ENCODE measurements at places on chromosomes 3 and 15.

- no peak for ATAC-seq
These were observed 66.1 kb downstream of the FILIP1L start for GRCh38 chr3:100048248-100048647.

DNA sequence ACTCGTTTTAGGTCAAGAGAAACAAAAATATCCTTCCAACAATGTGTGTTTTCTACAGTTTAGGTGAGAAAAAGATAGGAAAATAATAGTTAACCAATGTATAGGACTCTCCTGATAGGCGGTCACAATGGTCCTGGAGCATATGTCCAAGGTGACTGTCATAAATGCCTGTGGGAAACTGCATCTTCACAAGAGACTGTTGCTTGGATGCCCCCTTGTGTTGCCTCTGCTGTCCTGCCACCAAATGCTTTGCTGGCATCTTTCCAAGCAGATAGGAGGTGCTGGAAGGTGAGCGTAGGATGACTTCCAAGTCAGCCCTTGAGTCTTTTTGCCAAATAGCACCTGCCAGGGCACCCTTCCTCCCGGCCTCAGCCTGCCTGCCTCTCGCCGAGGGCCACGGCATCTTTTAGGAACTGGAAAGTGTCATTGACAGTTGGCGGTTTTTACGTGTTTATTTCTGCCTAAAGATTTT, 24.1 kb upstream of the SACM1L start:
- ATAC-seq, result peak; percentile 5

GRCh38 chr3:64141476-64141875, 83.8 kb downstream of the PRICKLE2 start:
- no peak for ATAC-seq

GRCh38 chr3:33636125-33636850, 81.8 kb downstream of the CLASP2 start:
- ATAC-seq, result no peak

GRCh38 chr3:144301863-144302262, 330.2 kb downstream of the DIPK2A start:
- no peak for ATAC-seq

DNA sequence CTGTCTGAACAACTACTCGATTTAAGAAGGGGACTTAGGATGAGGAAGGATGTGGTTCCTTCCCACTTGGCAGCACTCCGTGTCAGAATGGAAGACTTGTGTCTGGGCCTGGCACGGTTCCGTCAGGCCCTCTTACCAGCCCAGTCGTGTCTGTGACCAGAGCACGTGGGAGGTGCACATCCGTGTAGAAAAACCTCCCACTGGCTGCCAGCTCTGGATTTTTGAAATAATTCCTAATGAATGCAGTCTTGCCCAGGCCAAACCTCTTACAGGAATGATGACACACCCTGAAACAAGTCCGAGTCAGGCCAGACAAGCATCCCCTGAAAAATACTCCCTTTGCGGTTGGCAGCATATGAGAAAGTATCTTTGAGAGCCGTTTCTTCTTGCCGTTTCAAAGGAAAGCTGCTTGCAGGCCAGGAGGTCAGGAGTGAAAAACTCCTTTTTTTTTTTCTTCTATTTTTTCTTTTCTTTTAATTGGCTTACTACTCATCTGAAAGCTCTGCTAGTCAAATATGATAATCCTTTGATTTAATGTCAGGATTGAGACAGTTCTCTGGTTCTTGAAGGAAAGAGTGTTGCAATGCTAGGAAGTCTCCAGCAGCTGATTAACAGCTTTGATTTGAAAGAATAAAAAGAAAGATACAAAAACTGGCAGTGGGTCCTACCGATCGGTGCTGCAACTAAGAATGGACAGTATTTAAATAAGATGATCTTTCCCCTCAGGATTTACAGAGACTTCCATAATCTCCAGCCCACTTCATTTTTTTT, 19.8 kb downstream of the IL1RAP start:
- no peak for ATAC-seq

- no peak for ATAC-seq
These were observed 32.9 kb downstream of the CRTC3 start for GRCh38 chr15:90562669-90563068.

- ATAC-seq, result peak; percentile 94
These were observed 534.5 kb upstream of the KCNMB2 start for GRCh38 chr3:178001670-178002101.

- ATAC-seq, result no peak
These were observed 288.7 kb downstream of the GBE1 start for GRCh38 chr3:81472600-81473362.

DNA sequence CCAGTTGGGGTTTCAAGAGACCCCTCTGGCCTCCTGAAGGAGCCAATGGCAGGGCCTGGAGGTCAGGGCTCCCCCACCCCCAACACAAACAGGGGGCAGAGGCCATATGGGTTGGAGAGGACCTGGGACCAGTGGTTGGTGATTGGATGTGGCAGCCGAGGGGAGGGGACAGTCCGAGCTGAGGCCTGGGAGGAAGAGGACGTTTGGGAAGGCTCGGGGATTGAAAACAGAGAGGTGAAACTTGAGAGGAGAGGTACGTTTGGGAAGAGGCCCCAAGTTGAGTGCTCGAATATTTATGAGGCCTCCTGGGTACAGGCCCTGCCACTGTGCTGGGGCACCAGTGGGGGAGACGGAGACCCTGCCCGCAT, 53.7 kb downstream of the DNAJB8 start:
- no peak for ATAC-seq

DNA sequence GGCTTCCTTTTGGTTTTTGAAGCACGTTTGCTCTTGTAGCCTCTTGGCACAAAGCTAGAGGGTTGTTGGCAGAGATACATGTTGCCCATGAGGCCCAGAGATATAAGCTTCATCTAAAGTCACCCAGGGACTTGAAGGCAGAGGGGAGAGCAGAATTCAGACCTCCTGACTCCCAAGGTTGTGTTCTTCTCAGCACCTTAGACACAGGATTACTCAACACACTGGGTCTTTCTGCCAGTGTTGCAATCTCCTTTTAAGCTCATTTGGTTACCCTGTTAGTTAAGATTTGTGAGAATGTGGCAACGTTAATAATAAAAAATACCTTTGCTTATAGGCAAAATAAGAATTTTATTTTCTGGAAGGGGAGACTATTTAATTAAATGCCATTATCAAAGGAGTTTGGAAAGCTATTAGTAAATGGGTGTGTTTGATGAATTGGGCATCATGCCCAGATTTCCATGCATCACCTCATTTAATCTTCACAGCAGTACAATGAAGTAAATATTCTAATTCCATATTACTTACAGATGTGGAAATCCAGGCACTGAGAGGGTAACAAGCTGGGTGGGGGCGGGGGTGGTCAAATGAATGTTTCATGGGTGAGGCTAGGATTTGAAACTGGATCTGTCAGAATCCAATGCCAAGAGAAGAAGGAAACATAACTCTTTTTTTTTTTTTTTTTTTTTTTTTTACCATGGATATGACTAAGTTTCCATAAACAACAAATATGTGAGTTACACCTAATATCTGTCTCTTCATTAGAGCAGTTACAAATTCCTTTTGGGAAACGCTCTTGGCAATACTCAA, 183.3 kb downstream of the NR1D2 start:
- no peak for ATAC-seq

DNA sequence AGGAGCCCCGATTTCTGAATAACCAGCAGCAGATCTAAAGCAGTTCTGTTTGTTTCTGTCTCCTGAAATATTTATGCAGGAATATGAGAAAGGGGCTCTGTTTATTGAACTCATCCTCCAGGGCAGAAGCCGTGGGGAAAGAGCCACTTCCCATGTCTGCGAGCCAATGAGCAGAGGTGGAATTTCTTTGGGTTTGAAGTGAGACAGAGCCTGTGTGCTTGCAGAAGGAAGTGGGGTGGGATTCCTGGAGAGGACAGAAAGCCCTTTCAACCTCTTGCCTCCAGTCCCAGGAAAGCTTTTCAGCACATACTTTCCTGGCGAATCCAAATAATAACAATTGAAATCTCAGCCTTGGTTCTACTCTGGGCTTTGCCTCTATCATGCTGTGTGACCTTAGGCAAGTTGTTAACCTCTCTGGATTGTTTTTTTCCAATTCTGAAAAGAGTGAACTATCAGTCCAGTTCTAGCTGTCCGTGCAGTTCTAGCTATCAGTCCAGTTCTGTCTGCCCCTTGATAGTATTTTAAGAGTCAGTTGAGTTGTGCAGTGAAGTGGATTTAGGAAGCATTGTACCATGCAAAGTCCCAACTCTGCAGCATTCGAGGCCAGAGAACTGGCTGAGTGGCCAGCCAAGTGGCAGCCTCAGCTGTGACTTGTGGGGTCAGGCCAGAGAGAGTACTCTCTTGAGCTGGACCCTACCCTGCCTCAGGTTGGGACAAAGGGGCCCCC, 15.9 kb downstream of the CORO2B start:
- ATAC-seq, result no peak

DNA sequence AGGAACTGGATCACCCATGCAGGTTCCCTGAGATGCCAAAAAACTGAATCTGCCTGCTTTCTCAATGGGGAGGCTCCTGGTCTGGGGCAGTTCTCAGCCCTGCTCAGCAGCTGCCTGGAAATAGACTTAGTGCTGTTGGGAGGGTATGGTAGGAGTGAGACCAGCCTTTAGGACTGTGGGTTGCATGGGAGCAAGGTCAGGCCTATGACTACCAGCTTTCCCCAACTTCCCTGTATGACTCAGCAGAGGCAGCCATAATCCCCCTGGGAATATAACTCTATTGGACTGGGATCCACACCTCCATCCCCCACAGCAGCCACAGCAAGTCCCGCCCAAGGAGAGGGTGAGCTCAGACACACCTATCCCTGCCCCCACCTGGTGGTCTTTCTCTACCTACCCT, 87.0 kb downstream of the CFAP44 start:
- no peak for ATAC-seq

- ATAC-seq, result no peak
These were observed 99.9 kb downstream of the ANO10 start for GRCh38 chr3:43521941-43522340.

DNA sequence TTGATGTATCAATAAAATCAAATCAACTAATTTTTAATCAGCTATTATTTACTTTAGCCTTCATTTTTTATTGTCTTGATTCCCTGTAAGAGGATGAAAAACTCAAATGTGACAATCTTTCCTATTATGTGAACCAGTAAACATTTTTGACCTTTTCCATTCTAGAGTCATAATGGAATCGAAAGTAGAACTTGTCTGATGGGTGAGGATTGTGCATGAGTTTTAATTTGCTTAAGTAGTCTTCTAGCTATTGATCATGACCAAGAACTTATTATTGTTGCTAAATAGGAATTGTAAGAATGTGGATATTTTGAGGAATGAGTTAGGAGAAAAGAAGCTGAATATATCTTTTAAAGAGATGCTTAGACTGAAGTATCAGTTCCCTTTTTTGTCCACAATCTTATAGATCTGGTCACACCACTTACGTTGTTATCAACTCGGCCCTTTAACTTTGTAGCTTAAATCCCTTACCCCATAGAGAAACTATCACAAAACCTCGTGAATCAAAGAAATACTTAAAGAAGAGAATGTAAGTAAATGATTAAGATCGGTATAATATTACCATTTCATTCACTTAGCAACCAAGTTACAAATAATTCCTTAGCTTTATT, 147.3 kb downstream of the TP63 start:
- ATAC-seq, result peak; percentile 38

GRCh38 chr15:64731012-64731804, 44.2 kb downstream of the RBPMS2 start:
- peak; percentile 89 for ATAC-seq

DNA sequence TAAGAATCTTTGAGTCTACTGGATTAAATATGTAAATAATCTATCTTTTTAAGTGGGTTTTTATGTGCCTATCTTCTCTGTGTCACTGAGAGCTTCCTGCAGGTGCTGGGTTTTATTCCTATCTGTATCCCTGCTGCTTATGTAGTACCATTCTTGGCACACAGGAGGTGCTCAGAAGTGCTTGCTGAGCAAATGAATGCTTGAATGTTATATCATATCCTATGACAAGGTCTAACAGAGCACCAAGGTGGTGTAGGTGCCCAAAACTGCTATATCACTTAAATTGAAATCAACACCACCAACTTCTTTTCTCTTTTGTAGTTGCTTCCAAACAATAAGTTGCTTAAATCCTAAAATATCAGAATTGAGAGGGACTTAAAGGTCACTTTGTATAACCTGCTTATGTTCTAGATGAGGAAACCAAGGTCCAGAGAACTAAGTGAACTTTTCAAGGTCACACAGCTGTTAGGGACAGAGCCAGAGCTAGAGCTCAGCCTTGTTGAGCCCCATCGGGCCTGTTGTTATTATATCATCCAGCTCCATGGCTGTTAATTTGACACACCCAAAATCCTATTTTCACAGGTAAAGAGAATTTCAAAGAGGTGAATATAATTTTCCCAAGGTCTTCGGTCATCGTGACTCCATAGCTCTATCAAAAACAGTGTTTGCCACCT, 46.0 kb downstream of the CCNL1 start:
- peak; percentile 48 for ATAC-seq

- ATAC-seq, result no peak
These were observed 70.7 kb upstream of the DCBLD2 start for GRCh38 chr3:98972155-98972554.

- ATAC-seq, result peak; percentile 42
These were observed 61.4 kb downstream of the TUSC7 start for GRCh38 chr3:116770815-116771450.

GRCh38 chr3:131031660-131032059, 5.0 kb downstream of the NEK11 start:
- ATAC-seq, result no peak

DNA sequence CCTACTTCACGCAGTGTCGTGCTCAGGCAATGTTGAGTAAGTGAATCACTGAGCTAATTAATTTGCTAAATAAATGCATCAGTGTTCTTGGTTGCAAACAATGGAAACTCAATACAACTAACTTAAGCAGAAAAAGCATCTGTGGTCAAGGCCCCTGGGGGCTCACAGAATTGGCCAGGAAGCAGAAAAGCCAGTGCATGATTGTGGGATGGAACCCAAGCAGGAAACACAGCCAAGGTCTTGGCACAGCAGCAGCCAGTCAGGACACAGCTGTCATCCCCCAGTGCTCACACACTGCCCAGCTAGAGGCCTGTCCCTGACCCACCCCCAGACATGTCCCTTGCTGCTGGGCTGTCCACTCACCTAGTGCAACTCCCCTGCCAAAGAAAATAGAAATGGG, 85.9 kb downstream of the AQP9 start:
- ATAC-seq, result no peak

DNA sequence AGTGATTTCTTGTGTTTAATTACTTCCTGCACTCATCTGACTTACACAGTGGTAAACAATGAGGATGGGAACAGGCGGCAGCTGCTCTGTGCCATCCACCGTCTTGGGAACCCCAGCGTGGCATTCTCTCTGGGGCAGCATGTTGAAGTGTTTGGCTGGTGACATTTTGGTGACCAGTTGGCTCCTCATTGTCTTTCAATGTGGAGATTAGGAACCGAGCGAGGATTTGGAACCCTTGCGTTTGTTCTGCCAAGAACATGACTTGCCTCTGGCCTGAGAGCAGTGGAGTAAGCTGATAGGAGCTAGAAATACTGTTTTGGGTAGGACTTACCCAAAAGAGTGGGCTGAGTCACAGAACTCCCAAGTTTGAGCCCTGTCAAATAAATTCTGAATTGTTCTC, 88.8 kb downstream of the IGF1R start:
- ATAC-seq, result no peak

GRCh38 chr3:156536524-156537316, 18.2 kb downstream of the SSR3 start:
- ATAC-seq, result no peak

Measured in activated T-helper 17 cell treated with anti-CD3 and anti-CD28 coated beads, Interleukin-2, amount 50 U/mL, for 72 hours (primary cell).